ENCODE measurements at places on chromosomes 3 and 15.
A peak's percentile ranks its signal among the peaks of the same experiment; 100 is the strongest.

DNA sequence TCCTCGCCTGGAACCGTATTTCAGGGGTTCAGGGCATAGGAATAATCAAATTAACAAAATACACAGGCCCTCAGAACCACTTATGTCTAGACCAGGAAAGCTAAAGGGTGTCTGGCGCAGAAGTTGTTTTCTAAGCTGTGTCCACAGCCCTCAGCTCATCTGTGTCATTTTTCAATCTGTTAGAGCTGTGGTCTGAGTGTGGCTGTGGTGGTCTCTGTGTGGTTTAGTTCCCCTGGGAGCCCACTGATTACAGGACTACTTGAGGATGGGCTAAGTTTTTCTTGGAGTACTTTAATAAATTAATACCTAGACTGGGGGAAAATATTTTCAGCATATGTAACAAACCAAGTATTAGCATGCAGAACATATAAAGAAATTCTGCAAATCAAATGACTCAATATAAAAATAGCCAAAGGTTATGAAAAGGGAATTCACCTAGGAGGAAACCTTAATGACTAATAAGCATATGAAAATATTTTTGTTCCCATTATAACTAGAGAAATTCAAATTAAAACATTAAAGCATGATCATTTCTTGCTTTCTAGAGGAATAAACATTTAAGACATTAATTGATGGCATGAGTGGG lies 186.3 kb downstream of the SATB1 start:
- DNase-seq: no peak

DNA sequence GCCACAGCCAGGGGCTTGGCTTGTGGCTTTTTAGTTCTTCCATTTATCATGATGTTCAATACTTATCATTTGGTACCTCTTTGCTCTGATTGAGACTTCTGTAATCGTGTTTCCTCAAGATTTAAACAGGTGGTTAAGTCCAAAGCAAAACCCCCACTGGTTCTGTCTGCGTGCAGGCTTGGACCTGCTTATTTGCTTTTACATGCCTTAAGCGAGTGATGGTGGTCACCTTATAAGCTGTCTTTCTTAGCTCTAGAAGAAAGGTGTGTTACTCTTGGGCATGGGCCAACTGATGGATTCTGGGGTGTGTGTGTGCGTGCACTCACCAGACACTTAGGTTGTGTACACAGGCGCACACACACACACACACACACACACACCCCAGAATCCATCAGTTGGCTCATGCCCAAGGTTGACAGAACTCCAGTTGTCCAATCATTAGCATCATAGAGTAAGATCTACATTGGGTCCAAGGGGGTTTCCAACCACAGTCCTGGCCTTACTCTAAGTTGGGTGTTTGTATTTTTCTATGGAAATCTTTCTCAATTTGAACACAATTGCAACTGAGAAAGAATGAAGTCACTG lies 1.2 kb downstream of the MYZAP start:
- DNase-seq: no peak

GRCh38 chr15:39499042-39499441 lies 81.8 kb upstream of the THBS1 start:
- DNase-seq: no peak

DNA sequence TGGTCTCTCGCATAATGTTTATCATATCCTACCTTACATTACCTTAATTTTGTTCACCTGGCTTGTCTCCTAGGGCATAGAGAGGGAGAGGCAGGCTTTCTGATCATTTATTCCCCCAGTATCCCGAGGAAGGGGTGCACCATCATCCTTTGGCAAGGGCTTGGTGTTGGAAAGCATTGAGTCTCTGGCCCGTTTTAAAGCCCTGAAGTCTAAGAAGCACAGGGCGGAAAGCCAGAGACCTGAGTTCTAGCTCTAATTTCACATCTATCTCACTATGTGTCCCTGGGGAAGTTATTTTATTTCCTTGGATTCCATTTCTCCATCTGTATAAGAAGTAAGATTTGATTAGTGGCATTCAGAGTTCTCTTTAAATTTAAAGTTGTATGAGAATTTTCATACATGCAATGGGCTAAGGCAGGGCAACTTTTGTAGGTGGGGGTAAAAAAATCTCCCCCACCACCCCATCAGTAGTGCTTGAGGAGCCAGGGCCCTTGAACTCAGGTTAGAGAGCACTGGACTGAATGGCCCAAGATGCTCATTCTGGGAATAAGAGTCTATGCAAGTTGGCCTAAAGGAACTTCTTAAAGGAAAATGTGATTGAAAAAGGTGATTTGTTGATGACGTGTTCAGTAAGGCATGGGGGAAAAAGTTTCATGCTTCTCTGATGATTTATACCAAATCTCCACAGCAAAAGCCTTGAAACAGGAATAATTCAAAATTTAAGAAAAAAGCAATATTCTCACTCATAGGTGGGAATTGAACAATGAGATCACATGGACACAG lies 10.1 kb downstream of the TMC3 start:
- DNase-seq: no peak

- DNase-seq: peak; percentile 57
Measured at GRCh38 chr3:12938258-12938711, 96.9 kb upstream of the RPL32 start.

DNA sequence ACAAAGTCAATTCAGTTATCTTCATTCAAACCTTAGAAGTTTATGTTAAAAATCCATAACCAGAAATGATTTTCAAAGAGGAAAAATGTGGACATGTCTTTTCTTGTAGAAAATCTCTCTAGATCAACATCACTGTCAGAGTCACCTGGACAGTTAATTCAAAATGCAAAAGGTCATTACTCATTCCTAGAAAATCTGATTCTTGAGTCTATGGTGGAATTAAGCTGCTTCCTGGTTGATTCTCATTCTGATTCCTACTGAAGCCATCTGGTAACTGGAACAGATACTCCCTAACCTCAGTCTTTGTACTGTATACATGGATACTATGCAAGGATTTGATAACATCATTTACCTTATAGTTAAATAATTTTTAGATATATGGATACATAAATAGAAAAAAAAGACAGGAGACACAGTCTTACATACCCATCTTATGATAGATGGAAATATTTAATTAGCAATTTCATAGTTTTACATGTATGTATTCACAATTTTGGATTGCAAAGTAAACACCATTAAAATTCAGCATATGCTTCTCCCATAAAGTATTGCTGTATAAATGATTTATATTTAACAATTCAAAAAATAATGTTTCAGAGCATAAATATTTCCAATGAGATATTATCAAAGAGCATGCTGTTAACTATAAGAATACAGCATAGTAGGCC lies 693.2 kb upstream of the CCDC54 start:
- no peak for DNase-seq

- DNase-seq: no peak
Measured at GRCh38 chr15:74213858-74214284, 11.3 kb upstream of the STRA6 start.

DNA sequence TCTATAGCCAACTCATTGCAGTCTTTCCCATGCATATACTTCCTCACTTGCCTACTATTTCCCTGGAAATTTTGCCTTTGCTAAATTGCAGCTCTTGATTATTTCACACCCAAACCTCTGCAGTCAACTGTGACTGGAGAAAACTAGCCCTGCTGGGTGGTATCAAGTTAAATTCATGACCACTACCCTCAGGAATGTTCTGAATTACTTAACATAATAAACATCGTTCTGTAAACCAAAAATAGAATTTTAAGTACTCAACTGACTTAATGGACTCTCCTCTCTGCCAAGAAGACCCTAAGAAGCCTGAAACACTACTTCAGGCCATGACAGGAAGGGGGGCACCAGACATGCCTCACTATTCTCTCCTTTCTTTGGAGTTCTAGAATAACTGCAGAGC lies 1278.0 kb upstream of the GBE1 start:
- no peak for DNase-seq

GRCh38 chr3:189038773-189039745 lies 132.7 kb upstream of the TPRG1 start:
- DNase-seq: no peak

DNA sequence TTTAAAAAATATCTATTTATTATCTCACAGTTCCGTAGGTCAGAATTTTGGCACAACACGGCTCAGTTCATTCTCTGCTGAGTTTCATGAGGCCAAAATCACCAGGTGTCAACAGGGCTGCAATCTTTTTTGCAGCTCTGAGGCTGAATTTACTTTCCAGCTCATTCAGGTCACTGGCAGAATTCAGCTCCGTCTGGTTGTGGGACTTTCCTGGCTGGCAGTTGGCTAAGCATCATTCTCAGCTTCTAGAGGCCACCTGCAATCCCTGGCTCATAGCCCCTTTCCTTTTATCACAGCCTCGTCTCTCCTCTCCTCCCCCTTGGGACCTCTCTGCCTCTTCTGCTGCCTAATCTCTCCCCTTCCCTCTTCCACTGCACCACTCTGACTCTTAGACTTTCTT lies 174.0 kb upstream of the WNT5A start:
- DNase-seq: no peak

DNA sequence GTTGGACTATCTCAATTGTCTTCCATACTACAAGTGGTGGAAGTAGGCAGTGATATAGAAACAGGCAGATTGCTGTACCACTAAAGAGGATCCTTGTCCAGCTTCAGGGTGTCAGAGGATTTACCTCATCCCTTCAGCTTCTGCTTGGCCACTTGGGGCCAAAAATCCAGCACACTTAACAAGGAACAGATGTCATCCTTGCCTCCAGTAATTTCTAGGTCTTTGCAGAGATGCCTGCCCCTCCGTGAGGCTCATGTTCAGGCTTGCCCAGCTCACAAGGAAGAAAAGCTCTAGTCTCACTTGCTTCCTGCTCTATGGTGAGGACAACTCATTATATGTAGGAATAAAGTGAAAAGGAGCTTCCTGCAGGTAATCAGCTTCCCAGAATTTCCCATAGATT lies 510.3 kb downstream of the EPHA3 start:
- peak; percentile 1 for DNase-seq

- peak; percentile 52 for DNase-seq
Measured at GRCh38 chr15:29736744-29737020, 85.6 kb downstream of the TJP1 start.

- peak; percentile 46 for DNase-seq
Measured at GRCh38 chr15:76376816-76377215, 40.2 kb downstream of the ISL2 start.

GRCh38 chr15:98493966-98494511 lies 154.3 kb upstream of the IGF1R start:
- no peak for DNase-seq

DNA sequence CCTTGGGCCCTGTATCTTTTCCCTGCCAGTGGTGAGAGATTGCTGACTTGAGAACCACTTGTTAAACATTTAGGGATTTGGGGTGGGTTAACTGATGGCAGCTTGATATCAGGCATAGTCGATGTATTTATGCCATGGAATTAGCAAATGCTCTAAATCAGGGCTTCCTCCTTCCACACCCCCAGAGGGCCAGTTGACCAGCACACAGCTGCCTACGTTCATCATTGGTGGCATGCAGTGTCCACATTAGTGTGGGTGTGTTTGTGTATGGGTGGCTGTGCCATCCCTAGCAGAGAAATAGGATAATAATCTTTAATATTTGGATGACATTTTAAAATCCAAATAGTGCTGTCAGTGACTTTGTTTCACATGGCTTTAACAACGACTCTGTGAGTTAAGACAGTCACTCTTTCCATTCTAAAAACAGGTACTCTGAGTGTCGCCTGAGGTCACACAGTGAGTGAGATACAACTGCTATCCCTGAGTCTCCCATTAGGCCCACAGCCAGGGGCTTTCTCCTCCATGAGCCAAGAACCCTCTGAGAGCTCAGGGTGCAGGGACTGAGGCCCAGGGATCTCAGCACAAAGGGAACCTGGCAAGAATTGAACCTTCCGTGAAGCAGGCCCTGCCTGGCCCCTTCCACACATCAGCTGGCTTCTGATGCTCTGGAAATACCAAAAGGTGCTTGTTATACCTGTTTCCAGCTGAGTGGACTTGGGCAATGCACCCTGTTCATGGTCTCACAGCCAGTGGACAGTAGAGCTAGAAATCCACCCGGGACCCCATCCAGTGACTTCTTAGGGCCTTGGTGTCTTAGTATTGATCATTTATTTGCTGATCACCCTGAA lies 4.3 kb upstream of the LTF start:
- no peak for DNase-seq

- no peak for DNase-seq
Measured at GRCh38 chr15:89070197-89071124, 17.8 kb upstream of the ABHD2 start.

DNA sequence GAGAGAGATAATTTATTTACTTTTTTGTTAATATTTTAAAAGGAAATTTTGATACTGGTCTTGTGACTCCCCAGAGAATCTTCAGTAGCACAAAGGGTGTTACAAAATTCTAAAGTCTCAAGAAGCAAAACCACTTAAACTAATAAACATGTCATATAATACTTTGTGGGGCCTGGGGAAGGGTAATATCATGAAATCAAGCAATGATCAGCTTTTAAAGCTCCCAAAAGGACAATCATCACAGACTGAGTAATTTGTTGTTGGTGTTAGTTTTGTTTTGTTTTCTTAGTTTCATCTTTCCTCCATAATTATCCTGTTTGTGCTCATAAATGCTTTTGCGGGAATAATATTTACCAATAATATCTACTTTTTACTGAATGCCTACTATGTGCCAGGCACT lies 55.0 kb downstream of the TMEM212 start:
- no peak for DNase-seq

DNA sequence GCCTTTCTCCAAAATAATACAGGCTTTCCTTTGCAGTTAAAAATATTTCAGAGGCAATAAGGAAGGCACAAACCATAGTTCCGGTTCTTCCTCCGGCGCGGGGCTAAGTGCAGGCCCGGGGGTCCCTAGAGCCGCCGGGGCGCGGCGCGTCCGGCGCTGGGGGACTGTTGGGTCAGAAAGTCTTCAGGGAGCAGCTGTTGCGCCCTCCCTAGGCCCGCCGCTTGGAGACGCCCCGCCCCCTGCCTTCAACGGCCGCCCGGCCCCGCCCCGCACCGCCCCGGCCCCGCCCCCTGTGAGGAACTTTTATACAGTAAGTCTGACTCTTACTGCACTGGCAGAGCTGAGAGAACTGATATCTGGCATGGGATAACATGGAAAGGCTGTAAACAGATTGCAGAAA lies 283.1 kb upstream of the ARL6 start:
- no peak for DNase-seq

DNA sequence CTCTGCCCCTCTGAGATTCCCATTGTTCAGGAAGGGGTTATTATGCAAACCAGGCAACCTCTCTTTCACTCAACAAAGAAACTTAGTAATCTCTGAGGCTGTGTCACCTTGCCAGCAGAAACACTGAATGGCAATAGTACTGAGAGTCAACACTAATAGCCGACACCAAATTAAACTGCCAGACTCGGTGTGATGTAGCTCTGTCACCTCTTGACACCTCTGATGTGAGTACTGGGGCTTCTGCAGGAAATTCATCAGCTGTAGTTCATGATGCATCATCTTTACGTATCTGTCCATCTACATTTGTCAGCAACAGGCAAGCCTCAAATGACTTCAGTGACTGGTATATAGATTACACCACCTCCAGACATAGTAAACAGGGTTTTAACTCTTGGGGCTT lies 65.0 kb upstream of the ONECUT1 start:
- DNase-seq: no peak
